Activated T-helper 9 cell treated with anti-CD3 and anti-CD28 coated beads, Interleukin-2, amount 50 U/mL, for 16 hours (primary cell): ENCODE measurements at places on chromosomes 1 and 21.

DNA sequence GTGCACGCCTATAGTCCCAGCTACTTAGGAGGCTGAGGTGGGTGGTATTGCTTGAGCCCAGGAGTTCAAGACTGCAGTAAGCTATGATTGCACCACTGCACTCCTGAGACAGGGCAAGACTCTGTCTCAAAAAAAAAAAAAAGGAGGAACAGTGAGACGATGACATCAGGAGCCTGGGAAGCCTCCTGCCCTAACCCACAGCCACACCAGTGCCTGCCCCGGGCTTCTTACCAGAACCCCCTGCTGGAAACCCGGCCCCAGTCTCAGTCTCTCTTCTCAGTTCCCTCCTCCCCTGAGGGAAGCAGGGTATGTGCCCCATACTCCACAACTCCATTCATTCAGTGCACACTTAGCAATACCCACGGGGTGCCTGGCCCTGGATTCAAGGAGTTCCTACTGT, 9.1 kb downstream of the COL8A2 start:
- DNase-seq, result no peak

- no peak for DNase-seq
These were observed 22.6 kb downstream of the RPRD2 start for GRCh38 chr1:150386592-150386991.

- no peak for DNase-seq
These were observed 8.0 kb downstream of the SMAP2 start for GRCh38 chr1:40381268-40382107.

DNA sequence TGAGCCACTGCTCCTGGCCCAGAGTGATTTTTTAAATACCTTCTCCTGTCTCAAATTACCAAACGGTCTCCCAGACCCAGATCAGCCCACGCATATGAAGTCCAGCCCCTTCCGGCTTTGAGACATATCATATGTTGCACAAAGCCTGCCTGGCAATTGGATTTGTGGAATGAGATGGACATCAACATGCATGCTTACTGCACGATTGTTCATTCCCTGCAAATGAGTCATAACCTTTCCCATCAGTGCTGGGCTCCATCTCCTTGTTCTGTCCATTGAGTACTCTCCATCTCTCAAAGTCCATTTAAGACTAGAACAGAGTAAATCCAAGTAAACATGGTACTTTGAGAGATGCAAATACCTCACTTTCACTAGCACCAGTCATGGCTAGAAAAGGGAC, 612.2 kb upstream of the USP24 start:
- no peak for DNase-seq

DNA sequence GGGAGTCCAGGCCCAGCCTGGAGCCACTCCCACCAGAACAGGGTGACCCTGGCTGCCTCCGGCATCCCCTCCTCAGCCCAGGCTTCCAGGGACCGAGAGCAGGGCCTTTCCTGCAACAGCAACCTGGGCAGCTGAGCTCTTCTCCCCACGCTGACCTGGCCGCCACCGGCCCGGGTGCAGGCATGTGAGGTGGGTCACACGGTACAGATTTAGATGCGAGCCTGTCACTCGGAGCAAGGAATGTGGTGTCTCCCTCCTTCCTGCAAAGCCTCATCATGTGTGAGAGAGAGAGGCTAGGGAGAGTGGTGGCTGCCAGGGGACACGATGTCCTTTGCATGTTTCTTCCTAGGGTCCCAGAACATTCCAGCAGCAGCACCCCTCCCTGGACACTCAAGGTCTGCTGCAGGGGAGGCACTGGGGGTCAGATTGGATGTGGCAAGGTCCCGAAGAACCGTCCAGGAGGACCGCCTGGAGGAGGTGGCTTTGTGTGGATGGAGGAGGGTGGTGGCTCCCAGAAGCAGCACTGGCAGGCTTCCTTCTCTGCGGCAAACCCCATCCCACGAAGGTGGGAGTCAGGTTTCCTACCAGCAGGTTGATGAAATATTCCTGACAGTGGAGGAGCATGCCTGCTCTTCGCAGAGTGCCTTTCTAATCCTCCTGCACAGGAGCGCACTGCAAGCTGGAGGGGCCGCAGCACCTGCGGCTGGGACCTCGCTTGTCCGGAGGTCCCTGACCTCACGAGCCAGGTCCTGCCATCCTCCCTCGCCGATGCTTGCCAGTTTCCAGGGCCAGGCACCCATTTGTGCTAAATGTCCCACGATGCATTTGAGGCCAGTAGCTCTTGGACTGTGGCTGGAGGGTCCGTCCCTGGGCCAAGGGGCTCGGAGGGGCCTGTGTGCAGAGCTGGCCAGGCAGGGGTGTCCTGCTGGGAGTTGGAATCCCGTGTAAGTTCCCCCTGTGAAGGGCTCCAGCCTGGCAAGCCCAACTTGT, 68.4 kb downstream of the PRDM16 start:
- no peak for DNase-seq

DNA sequence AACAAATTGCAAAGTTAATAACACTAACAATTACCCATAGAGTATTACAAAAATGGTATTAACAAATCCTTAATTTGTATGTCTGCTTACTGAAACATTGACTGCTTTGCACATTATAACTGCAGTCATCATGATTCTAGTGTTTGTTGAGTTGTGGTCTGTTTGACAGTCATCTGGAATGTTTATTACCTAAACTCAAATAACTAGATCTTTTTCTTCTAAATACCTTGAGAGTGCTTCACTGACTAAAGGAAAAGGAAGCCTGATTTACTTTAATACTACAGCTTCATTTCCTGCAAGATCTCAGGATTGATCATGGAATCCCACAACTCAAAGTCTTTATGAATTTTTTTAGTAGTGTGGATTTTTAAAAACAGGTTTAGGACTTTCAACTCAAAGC, 70.0 kb downstream of the HMCN1 start:
- no peak for DNase-seq

DNA sequence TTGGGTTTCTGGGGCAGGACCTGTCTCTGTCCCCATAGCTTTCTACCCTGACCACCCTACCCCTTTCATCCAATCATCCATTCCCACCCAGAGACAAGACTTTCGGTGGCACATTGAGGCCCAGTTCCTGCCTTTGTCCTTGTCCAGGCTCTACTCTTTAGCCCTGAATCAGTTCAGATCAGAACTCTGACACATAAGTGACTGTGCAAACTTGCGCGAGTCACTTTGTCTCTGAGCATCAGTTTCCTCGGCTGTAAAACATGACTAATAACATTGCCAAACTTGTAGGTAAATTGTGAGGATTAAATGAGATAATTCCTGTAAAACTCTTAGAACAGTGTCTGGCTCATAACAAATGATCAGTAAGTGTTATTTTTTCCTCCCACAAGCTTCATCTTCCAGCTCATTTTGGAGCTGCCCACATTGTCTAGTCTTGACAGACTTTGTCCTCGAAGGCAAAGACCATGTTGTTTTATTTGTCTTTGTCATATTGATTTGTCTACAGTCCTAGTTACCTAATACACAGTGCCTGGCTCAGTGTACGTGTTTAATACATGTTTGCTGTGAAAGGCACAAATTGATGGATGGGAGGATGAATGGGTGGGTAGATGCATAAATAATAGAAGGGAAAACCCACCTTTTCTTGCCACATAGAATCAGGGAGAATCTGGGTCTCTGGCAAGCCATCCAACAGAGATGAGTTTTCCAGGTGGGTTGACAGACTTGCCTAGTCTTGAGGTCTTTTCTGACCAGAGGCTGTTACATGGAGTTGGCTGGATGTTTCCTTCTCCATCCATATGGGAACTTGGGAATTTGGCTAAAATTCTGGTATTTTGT, 262.9 kb downstream of the OMA1 start:
- DNase-seq, result no peak

GRCh38 chr1:24915816-24916602, 14.1 kb downstream of the RUNX3 start:
- no peak for DNase-seq

DNA sequence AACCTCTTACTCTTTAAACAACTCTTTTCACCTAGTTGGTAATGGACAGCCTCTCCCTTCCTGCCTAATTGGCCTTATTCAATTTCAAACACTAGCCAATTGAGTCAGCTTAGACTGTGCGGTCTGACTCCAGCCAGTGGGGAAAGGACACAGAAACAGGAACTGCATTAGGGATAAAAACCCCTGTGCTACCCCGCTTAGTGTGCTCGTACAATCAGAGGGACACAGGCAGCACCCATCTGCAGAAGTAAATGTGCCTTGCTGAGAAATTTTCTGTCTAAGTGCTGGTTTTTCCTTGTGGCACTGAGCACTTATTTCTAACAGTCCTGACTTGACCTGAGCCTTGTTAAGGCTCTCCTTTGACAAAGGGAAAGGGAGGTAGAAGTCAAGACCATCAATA, 6.0 kb upstream of the CD2 start:
- DNase-seq, result no peak

DNA sequence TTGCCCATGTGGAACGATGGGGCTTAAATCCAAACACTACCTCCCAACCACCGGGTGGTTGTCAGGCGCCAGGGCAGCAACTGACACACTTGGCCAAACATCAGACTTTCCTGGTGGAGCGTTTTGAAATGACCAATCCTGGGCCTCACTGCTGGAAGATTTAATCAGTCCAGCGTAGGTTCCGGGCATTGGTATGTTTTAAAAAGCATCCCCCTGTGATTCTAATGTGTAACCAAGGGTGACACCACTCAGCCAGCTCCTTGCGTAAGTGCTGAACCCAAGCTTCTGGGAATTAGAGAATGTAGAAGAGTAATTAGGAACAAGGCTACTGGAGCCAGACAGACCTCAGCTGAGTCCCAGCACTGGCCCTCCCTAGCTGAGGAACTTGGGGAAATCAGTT, 44.8 kb upstream of the KAZN start:
- DNase-seq, result no peak

- DNase-seq, result no peak
These were observed 15.6 kb upstream of the THEMIS2 start for GRCh38 chr1:27856561-27857343.

DNA sequence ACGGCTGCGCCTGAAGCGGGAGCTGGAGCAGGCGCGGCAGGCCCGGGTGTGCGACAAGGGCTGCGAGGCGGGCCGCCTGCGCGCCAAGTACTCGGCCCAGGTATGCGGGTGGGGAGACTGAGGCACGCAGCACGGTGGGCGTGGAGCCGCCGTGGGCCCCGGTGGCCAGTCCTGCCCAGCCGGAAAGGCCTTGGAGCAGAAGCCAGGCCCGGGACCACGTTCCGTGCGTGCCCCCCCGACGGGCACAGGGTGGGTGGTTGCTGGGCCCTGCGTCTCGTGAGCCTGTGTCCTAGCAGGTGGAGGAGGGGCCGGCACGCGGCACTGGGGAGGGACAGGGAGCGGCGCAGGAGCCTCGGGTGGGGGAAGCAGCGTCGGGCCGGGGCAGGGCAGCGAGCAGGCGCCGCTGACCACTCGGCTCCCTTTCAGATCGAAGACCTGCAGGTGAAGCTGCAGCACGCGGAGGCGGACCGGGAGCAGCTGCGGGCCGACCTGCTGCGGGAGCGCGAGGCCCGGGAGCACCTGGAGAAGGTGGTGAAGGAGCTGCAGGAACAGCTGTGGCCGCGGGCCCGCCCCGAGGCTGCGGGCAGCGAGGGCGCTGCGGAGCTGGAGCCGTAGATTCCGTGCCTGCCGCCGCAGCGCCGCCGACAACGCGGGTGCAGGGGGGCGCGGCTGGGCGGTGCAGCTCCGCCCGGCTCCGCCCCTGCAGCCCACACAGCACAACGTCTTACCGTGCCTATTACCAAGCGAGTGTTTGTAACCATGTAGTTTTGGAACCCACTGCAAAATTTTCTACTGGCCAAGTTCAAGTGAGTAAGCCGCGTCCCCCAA, 78.2 kb downstream of the SKI start:
- DNase-seq, result no peak

- DNase-seq, result no peak
These were observed 1.3 kb downstream of the CERS2 start for GRCh38 chr1:150973258-150973835.

DNA sequence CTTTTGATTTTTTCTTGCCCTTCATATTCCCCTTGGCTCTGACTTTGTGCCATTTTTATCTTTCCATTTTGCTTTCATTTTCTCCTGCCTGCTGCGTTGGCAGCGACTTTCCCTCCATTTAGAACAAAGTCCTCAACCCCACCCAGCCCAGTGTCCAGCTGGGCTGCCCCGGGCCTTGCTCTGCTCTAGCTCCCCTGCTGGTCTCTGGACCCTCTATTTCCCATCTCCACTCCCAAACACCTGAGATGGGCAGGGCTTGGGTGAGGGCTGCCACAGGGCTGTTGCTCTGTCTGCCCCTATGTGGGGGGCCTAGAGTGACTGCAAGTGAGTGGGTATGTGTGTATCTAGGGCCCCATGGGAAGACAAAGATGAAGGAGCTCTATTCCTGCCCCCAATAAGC, 7.3 kb upstream of the ADAM15 start:
- DNase-seq, result no peak

- no peak for DNase-seq
These were observed 405.0 kb downstream of the PLPP3 start for GRCh38 chr1:56174176-56174885.

DNA sequence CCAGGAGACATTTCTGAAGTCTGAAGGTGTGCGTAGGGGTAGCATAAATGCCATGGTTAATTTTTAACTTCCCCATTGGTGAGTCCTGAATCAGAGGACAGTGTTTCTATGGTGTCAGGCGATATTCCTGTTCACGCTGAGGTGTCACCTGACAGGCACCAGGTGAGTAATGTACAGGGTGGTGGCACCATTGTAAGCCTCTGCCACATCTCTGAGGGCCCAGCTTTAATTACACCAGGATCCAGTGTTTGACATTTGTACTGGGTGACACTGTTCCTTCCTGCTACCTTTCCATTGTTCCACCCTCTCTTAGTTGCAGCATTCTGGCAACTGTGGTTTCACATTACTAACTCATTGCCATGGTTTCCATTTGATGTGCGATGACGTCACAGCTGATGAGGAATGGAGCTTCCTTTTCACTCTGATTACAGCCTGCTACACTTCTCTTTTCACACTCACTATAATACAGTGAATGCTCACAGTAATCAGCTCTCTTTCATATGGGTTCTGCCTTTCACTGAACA, 40.6 kb upstream of the MARK1 start:
- no peak for DNase-seq

- no peak for DNase-seq
These were observed 14.9 kb downstream of the ZBTB18 start for GRCh38 chr1:244065960-244066388.

GRCh38 chr1:189657715-189658114, 819.9 kb downstream of the BRINP3 start:
- DNase-seq, result no peak

DNA sequence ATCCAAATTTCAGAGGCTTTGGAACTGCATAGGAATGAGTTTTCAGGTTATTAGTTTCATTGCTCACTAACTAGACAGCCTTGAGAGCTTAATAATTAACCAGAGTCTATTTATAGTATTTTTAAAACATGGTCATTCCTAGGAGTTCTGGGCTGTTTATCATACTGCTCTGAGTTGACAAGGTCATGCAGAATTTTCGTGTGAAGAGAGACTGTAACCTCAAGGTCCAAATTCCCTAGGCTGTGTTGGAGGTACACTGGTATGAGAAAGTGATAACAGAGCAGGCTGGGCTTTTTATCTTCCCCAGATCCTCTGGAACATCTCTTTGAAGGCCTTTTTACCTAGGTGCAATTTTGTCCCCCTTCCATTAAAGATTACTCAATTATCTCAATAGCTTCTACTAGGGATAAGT, 736.3 kb downstream of the LTN1 start:
- no peak for DNase-seq
